NCI-H345 (cell line): ENCODE measurements at places on chromosomes 4 and X.

GRCh38 chrX:115939070-115939469 lies 231.5 kb upstream of the AGTR2 start:
- no peak for DNase-seq

DNA sequence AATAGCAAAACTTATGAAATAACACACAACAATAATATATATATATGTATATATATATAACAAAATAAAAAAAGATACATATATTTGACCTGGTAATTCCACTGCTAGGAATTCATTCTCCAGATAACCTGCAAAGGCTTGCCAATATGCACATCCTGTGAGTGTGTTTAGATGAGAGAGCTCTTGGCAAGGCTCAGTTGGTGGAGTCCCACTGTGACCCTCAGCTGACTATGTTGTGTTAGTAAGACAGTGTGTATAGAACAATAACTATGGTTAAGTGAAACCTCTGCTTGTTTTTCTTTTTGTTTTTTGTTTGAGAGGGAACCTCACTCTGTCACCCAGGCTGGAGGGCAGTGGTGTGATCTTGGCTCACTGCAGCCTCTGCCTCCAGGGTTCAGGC lies 39.5 kb upstream of the RBMX start:
- DNase-seq, result peak; percentile 72

DNA sequence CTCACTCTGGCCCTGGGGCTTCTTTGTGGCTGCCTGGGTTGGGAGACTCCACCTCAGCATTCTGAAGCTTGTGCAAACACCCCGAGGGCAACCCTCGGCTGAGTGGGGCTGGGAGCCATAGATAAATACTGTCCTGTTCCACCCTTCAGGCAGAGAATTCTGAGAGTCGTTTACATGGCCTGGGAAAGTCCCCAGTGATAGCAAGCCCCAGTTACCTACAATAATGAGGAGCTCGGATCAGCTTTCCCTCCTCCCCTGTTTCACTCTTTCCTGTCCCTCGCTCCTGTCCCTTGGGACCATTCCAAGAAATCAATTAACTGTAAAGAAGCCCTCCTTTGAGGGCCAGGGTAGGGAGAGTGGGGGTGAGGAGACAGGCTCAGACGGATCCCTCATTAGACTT lies 31.6 kb upstream of the DDX3X start:
- DNase-seq, result peak; percentile 31

- no peak for DNase-seq
These were observed 108.5 kb downstream of the ZNF330 start for GRCh38 chr4:141329174-141329569.

GRCh38 chr4:39046249-39046648 lies 14.0 kb upstream of the TMEM156 start:
- DNase-seq, result no peak

GRCh38 chr4:181504924-181505323 lies 738.3 kb upstream of the TENM3 start:
- no peak for DNase-seq

- DNase-seq, result no peak
These were observed 35.2 kb upstream of the SLC2A9 start for GRCh38 chr4:10056334-10057022.

- no peak for DNase-seq
These were observed 8.8 kb upstream of the GRPR start for GRCh38 chrX:16114611-16115010.

- no peak for DNase-seq
These were observed 584.4 kb upstream of the AADAT start for GRCh38 chr4:170674176-170674575.

- no peak for DNase-seq
These were observed 842.8 kb downstream of the CCSER1 start for GRCh38 chr4:90970021-90970420.

DNA sequence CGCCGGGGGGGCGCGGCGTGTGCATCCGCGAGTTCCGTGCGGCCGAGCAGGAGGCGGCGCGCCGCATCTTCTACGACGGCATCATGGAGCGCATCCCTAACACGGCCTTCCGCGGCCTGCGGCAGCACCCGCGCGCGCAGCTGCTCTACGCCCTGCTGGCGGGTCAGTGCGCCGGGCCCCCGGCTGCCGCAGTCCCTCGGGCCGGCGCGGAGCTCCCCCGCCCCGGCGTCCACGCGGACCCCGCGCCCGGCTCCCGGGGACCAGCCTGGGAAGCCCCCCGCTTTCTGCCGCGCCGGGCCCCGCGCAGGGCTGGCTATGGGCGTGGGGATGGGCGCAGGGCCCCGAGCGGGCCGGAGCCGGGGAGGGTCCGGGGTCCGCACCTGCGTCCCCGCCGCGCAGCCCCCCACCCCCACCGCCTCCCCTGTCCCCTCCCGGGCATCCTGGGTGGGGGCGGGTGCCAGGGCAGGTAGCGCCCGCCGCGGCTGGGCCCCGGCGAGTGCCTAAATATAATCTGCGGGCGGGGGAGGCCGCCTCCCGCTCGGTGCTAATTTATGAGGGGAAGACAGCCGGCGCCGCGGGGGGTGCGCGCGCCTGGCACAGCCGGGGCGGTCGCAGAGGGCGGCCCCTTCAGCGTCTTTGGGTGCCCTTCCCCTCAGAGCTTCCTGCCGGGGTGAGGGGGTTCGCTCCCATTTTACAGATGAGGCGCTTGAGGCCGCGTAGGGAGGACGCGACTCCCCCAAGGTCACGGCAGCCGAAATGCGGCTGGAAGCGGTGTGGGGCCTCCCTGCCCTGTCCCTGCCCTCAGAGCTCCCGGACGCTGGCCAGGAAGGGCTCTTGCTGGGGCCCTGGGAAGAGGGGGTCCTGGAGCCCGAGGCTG lies 837 bp downstream of the NAT8L start:
- DNase-seq, result peak; percentile 10

- no peak for DNase-seq
These were observed 16.9 kb downstream of the CYBB start for GRCh38 chrX:37796805-37797204.

GRCh38 chr4:79087071-79087470 lies 147.8 kb upstream of the PAQR3 start:
- DNase-seq, result no peak

- no peak for DNase-seq
These were observed 10.7 kb downstream of the CAPN6 start for GRCh38 chrX:111259559-111259958.

DNA sequence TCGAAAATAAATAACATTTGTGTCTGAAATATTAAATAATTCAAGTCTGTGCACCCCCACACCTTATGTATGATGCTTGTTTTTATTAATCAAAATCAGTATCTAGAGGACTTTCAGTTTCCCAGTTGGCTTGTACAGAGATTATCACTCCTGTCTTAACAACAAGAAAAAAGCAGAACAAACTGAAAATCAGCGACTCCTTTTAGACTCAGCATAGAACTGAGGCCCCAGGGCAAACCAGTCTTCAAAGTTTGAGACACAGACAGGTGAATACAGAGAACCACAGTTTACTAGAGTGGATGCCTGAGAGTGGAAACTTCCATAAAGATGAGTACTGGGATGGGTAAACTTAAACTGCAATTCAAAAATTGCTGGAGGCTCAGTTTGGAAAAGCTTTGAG lies 142.8 kb upstream of the KLF8 start:
- no peak for DNase-seq

GRCh38 chrX:118536687-118537461 lies 41.3 kb downstream of the DOCK11 start:
- no peak for DNase-seq

GRCh38 chrX:53479301-53479700 lies 45.1 kb upstream of the HSD17B10 start:
- no peak for DNase-seq

- no peak for DNase-seq
These were observed 206.1 kb upstream of the KLF8 start for GRCh38 chrX:56025872-56026571.
